ENCODE measurements at places on chromosomes 12 and 14. TPM values are rescaled to one million over a fixed set of nuclear protein-coding genes. Genes with fewer than 3 reads are reported as not detected.

PPP1R36 gene
- 1.3 TPM for total RNA-seq

TSPAN9 gene
- total RNA-seq, result 16.6 TPM

KCNC2 gene
- total RNA-seq, result not detected

HOXC6 gene
- 5.3 TPM for total RNA-seq

KIF26A gene
- total RNA-seq, result 0.78 TPM

AQP2 gene
- not detected for total RNA-seq

SLCO1B1 gene
- not detected for total RNA-seq

OTOGL gene
- 0.11 TPM for total RNA-seq

INHBC gene
- total RNA-seq, result under 0.01 TPM

TBC1D30 gene
- total RNA-seq, result 0.13 TPM

MMP17 gene
- total RNA-seq, result 1.3 TPM

TAMALIN gene
- 0.65 TPM for total RNA-seq

CCDC38 gene
- 0.39 TPM for total RNA-seq

KRT85 gene
- under 0.01 TPM for total RNA-seq

ANKRD33 gene
- not detected for total RNA-seq

C12orf50 gene
- not detected for total RNA-seq

CCDC184 gene
- total RNA-seq, result 0.97 TPM

DLK1 gene
- 0.39 TPM for total RNA-seq

ACOT2 gene
- 25.1 TPM for total RNA-seq
